ENCODE measurements at places on chromosomes 7 and 10.

DNA sequence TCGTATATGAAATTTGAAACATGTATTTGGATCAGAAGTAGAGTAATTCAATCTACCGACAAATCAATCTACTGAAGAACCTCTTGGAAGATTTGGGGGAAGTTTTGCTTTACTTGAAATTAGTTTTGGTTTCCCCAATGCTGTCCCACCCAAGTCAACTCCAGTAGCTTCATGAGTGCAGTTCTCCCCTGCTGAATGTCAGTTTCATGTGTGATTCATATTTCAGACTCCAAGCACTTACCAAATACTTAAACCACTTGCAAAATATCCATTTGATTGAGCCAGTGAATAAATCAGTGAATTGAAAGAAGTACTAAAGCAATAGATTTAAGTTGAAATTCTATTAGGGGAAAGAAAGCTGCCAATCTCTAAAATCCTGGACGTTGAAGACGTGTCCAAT, 9.3 kb downstream of the CALML5 start:
- DNase-seq = no peak

DNA sequence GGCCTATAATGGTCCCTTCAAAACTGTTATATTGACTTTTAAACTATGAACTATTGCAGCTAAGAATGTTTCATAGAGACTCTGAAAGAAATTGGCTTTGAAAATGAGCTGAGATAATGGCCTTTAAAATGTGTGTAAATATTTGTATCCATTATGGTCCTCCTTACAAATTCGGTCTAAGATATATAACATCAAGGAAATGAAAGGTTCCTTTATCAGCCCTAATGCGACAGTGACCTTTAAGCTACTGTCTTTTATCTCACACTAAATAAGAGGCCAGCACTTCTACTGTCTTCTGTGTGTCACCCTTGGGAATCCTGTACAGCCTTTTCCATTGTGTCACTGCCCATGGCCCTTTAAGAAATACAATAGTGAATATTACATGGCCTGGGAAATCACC, 19.5 kb downstream of the COL28A1 start:
- no peak for DNase-seq

DNA sequence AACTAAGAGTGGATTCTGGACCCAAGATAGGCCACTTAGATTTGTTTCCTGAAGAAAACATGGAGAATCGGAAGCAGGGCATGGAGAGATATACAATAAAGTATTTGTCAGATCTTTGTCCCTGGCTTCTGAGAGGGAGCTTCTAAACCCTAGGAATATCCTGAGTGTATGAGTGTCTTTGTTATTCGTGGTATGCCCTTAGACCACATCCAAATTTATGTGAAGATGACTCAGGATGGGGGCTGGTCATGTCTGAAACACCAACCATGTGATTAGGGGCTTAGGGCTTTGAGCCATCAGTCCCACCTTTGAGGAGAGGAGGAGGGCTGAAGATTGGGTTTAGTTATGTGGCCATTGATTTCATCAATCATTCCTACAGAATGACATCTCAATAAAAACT, 69.7 kb upstream of the PLPP4 start:
- no peak for DNase-seq

- no peak for DNase-seq
Observed at GRCh38 chr10:73591935-73592699, 975 bp upstream of the USP54 start.

All from NCI-H1105 (cell line).